Right kidney (tissue), 9 donors: ENCODE measurements at places on chromosomes 4 and X.

DNA sequence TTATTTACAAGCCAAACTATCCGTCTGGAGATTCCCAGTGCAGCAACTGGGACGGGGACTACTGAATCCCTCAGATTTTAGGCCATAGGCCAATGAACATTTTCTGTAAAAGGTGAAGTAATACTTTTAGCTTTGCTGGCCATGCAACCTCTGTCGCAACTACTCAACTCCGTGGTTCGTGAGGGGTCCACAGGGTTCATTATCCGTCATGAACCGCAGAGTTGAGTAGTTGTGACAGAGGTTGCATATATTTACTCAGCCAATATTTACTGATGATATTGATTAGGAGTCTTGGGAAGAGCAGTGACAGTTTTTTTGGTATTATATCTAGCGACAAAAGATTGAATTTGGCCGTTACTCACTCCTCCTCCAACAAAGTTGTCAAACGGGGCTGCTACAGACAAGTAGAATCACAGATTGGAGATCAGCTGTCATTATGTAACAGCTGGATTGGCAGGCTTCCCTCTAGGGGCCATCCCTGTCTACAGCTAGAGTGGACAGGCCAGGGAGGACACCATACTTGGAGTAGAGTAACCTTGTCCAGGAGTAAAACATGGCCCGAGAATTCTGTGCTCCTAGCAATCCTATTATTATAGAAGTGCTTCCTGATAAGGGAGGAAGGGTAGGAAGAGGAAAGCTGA is 37.2 kb upstream of the CD38 start:
- DNase-seq = no peak

DNA sequence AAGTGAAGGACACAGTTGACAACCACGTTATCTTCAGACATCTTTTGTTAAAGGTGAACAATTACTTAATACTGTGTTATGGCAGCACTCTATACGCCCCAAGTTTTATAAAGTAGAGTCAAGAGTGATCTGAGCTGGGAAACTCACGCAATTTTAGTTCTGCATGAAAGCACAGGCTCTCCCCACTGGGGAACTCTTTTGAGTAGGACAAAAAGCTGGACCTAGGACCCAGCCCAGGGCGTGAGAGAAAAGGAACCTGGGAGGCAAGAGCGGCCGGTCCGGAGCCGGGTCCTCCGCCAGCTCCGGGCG is 152.6 kb upstream of the SLC4A4 start:
- DNase-seq = no peak

DNA sequence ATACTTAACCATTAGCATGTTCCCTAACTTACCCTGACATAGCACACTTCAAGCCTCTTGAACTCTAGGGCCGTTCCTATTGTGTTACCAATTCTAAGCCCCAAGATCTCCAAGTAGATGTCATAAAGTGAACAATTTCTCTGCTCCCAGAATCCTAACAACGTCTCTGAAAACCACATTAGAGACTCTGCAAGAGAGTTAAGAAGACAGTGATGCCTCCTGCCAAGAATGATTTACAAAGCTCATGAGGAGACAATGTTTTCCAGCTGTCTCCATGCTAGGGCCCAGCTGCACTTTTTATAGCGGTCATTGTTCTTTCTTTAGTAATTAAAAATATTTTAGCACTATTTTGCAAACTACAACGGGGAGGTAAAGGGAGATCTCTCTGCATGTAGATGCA is 358.4 kb downstream of the PPP3CA start:
- no peak for DNase-seq

DNA sequence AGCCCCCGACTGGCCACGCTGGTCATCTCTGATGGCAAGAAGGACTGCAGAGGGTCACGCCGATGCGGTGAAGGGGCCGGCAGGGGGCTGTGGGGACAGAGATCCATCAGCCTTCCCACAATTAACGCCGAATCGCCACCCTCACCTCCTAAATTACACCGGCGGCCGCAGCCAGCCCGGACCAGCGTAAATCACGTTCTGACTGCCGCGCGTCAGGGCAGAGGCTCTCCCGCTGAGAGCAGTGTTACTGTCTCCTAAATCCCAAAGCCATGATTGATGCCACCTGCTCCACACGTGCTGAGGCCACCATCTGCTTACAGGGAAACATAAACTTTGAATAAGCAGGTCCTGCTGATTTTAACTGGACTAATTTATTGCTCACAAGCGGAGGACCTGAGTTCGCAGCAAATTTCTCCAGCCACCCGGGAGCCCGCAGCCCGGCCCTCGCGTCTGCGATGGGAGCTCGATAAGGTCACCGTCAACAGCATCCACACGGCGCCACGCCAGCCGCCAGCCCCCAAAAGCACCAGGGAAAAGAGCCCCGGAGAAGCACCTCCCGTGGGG is 127.3 kb upstream of the NKX1-1 start:
- DNase-seq = peak; percentile 61

GRCh38 chr4:105430811-105431210 is 43.1 kb downstream of the PPA2 start:
- DNase-seq = no peak

DNA sequence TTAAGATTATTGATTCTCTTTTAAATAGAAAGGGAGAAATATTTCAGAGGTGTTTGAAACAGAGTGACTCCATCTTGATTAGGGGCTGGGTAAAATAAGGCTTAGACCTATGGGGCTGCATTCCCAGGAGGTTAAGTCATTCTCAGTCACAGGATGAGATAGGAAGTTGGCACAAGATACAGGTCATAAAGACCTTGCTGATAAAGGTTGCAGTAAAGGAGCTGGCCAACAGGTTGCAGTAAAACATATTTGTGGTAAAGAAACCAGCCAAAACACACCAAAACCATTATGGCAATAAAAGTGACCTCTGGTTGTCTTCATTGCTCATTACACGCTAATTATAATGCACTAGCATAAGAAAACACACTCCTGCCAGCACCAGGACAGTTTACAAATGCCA is 165.0 kb downstream of the SPIN4 start:
- DNase-seq = no peak

DNA sequence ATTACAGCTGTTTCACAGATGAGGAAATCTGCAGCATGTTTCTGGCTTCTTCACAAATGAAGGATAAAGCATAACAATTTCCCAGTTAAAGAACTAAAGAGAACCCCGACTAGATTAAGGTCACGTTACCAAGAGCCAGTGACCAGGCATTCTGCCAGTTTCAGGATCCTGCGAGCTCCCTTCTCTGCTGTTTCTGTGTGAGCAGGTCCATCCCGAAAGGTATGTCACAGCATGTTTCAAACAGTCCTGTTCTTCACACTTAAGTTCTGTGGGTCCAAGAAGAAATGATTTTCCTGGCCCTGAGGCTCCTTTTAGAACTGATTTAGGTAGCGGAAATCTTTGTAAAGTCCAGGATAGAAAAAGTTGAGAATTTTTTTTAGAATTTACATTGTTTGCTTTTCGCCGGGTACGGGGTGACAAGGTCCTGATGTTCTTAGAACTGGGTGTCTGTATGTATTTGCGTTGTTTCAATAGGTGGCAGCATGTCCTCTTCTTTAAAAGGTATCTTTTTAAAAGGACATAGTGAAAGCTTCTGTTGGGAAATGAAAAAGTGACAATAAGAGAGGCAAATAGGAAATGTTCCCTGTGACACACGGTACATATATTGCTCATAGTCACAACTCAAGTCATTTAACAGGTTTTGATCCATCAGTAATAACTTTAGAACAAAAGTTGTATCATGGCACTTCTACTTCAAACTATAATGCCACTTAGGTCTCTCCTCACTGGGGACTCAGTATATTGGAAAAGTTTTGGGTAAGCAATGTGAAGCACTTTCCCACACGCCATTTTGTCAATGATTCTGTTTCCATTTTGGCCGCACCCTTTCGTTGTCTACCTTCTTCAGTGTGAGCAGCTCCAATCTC is 18.4 kb downstream of the IL21 start:
- peak; percentile 6 for DNase-seq

DNA sequence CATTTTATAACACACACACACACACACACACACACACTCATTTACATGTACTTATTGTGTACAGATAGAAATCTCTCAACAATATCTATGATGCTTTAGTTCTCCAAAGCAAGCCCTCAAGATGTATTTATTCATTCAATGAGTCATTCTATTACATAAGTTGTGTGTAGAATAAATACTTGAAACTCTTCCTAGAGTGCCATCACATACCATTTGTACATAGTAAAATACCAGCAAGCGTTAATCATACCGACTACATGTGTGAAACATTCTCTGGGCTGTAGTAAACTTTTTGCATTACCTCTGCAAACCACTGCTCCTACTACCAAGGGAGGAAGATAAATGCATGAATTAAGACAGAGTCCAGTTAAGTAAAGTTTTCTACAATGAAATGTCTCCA is 70.9 kb downstream of the EPHA5 start:
- no peak for DNase-seq

GRCh38 chrX:34880656-34881055 is 61.9 kb upstream of the FAM47B start:
- DNase-seq = no peak

DNA sequence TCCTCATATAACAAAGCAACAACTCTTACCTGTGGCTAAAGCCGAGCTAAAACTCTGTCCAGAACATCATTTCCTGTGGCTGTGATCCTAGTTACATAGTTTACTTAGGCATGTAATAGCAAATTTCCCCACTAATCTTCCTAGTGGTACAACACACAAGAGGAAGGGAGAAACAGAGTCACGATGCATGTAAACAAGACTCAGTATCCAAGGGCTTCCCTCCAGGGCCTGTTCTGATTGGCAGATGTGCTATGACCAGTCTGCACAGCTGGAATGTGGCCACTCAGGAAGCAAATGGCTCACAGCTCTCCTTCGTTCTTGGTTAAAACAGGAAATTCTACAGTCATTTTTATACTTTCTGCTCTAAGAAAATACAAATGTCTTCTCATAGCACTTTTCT is 49.2 kb upstream of the PRSS48 start:
- no peak for DNase-seq

- no peak for DNase-seq
These were observed 39.1 kb upstream of the UCP1 start for GRCh38 chr4:140607852-140608251.

DNA sequence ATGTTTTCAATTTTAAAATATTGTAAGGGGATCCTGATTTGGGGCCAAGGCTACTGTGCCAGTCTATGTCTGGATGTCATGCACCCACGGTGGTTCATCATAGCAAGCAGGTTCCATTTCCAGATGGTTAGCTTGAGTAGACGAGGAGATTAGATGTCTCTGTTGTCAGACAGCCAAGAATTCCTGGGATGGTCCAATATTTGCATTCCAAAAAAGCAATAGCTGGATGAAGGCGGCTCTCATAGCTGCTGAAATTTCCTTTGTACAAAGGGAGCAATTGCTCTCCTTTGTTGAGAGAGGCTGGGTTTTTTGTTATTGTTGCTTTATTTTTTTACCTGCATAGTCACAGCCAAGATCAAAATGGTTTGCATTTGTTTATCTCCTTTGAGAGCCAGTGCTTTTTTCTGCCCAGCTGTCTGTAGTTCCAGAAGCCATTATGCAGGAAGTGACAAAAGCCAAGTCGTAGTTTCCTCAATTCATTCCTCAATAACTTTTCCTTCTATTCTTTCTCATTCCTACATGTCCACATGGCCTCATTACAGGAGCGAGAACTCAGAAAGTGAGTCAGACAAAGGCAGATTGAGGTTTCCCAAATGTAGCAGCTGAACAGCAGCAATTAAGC is 107.9 kb downstream of the MMRN1 start:
- no peak for DNase-seq

- DNase-seq = no peak
These were observed 13.8 kb downstream of the SLC25A5 start for GRCh38 chrX:119482041-119482440.

- DNase-seq = no peak
These were observed 20.1 kb downstream of the ACSL1 start for GRCh38 chr4:184805462-184806228.

GRCh38 chrX:40182615-40183014 is 84.9 kb upstream of the BCOR start:
- no peak for DNase-seq

DNA sequence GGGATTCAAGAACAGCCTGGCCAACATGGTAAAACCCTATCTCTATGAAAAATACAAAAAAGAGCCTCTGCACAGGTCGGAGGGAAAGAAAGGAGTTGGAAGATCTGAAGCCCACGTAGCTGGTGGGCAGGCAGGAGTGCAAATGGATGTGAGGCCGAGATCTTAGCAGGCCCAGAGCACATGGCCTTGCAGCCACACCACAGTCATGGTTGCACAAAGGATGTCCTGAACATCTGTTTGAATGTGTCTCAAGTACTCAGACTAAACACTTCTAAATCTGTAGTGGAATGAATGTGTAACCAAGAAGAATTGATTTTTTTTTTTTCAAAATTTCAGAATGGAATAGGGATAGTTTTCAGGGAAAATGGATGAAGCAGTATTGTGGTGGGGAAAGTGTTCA is 10.8 kb downstream of the CA5B start:
- no peak for DNase-seq

DNA sequence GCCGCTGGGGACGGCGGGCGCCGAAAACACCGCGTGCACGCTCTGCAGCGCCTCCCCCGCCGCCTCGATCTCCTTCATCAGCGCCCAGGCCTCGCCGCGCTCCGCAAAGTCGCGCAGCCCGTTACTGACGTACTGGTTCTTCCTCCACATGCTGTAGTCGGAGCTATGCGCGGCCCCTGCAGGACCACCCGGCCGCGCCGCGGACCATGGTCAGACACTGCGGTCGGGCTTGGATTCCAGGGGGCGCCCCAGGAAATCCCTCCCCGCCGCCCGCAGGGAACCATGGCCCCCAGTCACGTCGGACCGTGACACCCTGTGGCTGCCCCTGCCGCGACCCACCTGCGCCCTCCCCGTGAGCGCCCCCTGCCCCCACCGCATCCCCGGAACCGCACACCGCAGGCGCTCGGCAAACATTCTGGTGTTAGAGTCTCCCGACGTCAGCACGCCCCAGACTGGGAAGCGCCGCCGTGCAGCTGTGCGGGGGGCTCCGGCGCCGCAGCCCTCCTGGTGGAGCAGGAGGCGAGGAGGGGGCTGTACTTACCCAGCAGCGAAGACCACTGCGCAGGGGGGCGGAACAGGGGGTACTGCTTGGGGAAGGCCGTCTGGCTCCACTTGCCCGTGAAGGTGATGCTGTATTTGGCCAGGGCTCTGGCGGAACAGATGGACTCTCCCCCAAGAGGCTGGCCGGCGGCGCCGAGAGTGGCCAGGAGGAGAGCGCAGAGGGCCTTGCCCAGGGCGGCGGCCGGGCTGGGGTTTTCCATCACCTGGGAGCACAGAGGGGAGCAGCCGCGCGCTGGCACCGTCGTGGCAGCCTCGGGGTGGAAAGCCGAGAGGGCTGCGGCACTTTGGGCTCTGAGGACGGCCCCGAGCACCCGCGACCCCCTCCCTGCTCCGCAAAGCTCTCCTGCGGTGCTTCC is 814 bp downstream of the SPON2 start:
- DNase-seq = peak; percentile 61

DNA sequence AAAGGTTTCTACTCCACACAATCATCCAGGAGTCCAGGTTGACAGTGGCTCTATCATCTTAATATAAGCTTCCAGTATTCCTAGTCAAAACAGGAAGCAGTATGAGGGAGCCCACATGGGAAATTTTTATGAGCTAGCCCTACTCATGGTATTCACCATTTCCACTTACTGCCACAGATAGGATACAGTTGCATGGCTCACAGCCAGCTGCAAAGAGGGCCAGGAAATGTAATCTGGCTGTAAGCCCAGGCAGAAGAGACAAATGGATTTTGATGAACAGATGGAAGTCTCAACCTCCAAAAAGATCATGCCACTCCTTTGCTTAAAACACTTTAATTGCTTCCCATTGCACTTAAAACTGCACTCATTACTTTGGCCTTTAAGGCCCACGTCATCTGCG is 150.6 kb downstream of the ADAMTS3 start:
- no peak for DNase-seq
